ENCODE measurements at places on chromosomes 6 and 20.

GRCh38 chr6:170578909-170579308, 5.5 kb downstream of the PDCD2 start:
- DNase-seq, result no peak

DNA sequence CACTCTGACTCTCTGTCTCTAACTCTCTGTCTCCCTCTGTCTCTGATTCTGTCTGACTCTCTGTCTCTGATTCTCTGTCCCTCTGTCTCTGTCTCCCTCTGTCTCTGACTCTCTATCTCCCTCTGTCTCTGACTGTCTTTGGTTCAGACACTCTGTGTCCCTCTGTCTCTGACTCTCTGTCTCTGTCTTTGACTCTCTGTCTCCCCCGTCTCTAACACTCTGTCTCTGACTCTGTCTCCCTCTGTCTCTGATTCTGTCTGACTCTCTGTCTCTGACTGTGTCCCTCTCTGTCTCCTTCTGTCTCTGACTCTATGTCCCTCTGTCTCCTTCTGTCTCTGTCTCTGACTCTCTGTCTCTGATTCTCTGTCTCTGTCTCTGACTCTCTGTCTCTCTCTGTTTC, 21.7 kb upstream of the NOL4L start:
- DNase-seq, result no peak

DNA sequence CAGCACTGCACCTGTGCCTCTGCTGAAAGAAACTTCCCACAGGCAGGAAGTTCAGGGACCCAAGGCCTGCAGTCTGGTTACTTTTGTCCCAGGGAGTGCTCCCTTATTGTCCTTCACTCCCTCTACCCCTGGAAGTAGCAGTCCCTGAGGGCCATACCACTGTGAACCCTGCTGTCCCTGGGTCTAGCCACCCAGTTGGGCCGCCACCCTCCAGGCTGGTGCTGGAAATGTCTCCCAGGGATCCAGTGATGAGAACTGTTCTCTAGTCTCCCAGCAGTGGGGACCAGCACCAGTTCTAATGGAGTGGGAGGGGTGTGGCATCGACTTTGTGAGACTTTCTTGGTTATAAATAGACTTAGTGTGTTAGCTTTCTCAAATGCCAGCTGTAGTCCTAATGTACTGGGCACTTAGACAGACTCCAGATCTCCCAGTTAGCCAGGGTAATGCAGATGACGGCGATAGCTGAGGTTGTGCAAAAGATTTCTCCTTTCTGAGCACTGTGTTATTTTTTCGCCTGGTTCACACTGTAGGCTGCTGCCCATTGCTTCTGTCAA, 462.5 kb downstream of the CDH26 start:
- no peak for DNase-seq

DNA sequence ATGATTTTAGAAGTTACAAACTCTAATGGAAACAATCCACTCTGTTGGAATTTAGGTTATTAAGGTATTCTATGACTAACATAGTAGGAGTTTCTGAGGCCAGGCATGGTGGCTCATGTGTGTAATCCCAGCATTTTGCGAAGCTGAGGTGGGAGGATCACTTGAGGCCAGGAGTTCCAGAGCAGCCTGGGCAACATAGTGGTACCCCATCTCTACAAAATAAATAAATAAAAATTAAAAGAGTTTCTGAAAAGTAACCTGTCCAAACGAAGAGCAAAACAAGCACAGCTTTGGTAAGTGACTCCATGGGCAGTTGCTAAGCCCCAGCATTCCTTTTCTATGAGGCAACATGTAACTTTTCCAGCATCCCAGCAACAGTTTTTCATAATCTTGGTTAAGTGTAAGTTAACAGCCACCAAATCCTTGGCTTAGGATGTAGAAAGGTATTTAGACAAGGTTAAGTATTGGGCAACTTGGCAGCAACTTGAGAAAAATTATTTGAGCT, 86.3 kb downstream of the SOX4 start:
- DNase-seq, result no peak

DNA sequence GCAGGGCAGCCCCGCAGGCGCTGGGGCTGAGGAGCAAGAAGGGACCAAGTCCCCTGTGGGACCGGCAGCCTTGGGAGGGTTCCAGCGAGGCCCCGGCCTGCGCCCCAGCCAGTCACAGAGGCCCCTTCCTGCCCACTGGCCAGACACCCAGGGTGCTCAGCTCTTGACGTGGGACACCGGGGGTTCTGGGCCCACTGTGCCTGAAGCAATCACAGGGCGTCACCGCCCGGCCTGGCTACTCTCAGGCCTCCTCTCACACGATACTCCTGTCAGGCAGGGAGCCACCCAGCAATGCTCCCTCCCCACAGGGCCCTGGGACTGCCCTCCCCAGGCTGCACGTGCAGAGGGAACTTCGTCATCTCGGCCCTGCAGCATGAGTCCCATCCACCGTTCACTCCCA, 14.5 kb downstream of the TAF4 start:
- DNase-seq, result no peak

- no peak for DNase-seq
Measured at GRCh38 chr6:38797391-38797790, 82.3 kb downstream of the DNAH8 start.

DNA sequence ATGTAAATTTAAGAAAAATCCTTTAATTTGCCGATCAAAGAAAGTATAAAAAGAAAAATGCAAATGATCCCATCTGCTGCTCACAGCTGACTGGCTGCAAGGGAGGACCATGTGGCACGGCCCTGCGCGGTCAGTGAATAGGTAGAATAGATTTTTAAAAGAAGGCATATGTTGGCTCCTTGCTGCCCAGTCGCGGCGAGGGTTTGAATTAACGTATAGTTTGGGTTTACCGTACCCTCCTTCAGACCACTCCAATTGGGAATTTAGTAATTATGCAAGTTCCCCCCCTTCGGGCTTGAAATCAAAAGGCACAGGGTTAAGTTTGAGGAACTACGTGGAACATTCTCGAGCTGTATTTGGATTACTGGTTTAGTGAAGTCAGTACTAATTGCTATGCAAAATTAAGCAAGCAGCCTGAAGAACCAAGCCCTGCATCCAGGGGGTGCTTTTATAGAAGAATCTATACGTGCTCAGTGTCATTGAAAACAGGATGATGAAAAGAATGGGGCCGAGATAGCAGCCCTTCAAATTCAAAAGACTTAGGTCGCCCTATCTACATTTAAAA, 1.1 kb upstream of the BEND3 start:
- peak; percentile 68 for DNase-seq

- DNase-seq, result no peak
Measured at GRCh38 chr6:43742931-43743632, 26.9 kb upstream of the VEGFA start.

GRCh38 chr6:11381801-11382513, 149.5 kb upstream of the NEDD9 start:
- DNase-seq, result no peak

GRCh38 chr6:18317850-18318249, 53.5 kb upstream of the DEK start:
- DNase-seq, result no peak

DNA sequence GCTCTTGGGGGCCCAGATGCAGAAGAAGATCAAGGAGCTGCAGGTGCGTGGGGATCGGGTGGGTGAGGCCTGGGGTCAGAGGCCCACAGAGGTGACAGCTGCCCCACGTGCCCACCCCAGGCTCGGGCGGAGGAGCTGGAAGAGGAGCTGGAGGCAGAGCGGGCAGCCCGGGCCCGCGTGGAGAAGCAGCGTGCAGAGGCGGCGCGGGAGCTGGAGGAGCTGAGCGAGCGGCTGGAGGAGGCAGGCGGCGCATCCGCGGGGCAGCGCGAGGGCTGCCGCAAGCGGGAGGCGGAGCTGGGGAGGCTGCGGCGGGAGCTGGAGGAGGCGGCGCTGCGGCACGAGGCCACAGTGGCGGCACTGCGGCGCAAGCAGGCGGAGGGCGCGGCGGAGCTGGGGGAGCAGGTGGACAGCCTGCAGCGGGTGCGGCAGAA, 41.5 kb downstream of the MYH7B start:
- DNase-seq, result no peak

Data from RPMI8226 (cell line).